ENCODE measurements at places on chromosomes 3 and 15.
A peak's percentile ranks its signal among the peaks of the same experiment; 100 is the strongest.

DNA sequence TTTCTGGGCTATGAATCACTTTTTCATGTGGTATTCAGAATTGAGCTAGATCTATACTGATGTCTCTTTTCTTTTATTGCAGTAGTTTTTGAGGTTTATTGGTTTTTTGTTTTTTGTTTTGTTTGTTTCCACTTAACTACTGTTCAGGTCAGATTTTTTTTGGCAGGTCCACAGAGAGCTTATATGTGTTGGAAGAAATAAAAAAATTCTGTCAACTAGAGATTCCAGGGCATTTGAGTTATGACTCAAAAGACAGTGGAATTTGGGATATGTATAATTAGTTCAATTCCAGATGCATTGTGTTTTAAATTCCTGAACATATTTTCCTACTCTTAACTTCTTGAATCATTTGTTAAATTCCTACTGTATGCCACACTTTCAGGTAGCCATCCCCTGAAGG is 727.2 kb downstream of the SI start:
- no peak overlapping the region for H3K4me3 ChIP-seq
- H3K27ac ChIP-seq: no peak overlapping the region
- H3K36me3 ChIP-seq: no peaks in the 10 kb centered on the region
- no peaks in the 10 kb centered on the region for H3K27me3 ChIP-seq
- no peaks in the 10 kb centered on the region for H3K4me1 ChIP-seq
- no peak for DNase-seq

DNA sequence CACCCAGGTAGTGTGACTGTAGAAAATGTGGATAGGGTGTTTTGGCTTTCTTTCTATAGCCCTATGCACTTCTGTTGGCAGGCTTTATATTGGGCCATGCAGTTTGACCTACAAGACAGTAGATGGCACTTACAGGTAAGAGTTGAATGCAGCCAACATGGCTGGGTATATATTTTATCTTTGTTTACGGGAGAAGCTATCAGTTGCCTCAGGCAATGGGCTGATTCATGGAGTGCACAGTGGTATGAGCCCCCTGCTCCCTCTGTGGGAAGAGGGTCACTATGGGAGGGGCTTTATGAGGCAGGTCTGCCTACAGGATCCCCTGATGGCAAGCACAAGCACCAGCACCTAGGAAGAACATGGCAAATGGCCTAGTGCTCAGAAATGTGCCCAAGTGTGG is 301.2 kb upstream of the CDIN1 start:
- no peak overlapping the region for H3K4me3 ChIP-seq
- H3K36me3 ChIP-seq: no peaks in the 10 kb centered on the region
- H3K4me1 ChIP-seq: no peaks in the 10 kb centered on the region
- no peak for DNase-seq
- H3K27ac ChIP-seq: no peak overlapping the region

DNA sequence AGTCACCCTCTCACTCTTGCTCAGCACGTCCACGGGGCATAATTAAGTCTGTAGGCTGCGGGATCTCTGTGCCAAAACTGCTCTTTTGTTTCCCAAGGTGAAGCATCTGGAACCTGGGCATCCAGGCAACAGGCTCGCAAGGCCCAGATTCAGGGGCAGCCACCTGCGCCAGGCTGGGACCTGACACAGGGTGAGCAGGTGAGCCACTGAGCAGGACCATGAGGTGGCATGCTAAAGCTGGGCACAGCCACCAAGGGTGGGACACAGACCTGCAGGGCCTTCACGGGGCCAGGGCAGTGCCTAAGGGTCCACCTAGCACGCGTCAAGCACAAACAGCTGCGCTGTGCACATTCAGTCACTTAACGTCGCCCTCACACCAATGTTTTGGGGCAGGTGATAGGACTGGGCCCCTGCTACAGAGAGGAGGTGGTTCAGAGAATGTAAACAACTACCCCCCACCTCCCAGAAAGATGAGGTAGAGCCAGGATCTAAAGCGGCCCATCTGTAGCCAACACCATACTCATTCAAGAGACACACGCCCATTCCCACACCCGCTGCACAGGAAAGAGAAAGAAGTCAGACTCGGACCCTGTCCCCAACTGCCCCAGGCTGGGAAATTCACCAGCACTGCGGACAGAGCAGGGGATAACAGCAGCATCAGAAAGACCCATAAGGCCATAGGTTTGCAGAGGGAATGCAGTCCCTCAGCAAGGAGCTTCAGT is 16.3 kb downstream of the XXYLT1 start:
- H3K27me3 ChIP-seq: no peaks in the 10 kb centered on the region
- H3K27ac ChIP-seq: no peak overlapping the region
- H3K4me3 ChIP-seq: no peak overlapping the region

DNA sequence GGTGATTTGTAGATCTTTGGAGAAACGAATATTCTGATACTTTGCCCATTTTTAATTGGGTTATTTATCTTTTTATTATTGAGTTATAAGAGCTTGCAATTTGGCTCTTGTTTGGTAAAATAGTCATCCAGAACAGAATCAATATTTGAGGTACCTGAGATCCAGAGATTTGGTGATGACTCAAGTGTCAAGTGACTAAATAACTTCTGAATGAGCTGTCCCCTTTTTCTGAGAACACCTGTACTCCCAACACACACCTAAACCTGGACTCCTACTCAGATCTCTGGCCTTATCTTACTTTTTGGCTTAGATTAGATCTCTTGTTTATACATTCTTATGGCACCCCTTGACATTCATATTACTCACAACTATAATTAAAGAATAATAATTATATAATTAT is 3.1 kb upstream of the TRA2B start:
- no peak for DNase-seq
- no peaks in the 10 kb centered on the region for H3K27me3 ChIP-seq
- H3K4me3 ChIP-seq: no peak overlapping the region
- H3K4me1 ChIP-seq: peaks cover 12% of the 10 kb centered on the region

GRCh38 chr3:147412917-147413685 is 3.9 kb downstream of the ZIC1 start:
- H3K4me3 ChIP-seq: peak overlapping the region; percentile 36
- peak; percentile 21 for DNase-seq
- H3K4me1 ChIP-seq: peaks cover 35% of the 10 kb centered on the region
- no peak overlapping the region for H3K27ac ChIP-seq
- peaks cover 45% of the 10 kb centered on the region for H3K27me3 ChIP-seq

DNA sequence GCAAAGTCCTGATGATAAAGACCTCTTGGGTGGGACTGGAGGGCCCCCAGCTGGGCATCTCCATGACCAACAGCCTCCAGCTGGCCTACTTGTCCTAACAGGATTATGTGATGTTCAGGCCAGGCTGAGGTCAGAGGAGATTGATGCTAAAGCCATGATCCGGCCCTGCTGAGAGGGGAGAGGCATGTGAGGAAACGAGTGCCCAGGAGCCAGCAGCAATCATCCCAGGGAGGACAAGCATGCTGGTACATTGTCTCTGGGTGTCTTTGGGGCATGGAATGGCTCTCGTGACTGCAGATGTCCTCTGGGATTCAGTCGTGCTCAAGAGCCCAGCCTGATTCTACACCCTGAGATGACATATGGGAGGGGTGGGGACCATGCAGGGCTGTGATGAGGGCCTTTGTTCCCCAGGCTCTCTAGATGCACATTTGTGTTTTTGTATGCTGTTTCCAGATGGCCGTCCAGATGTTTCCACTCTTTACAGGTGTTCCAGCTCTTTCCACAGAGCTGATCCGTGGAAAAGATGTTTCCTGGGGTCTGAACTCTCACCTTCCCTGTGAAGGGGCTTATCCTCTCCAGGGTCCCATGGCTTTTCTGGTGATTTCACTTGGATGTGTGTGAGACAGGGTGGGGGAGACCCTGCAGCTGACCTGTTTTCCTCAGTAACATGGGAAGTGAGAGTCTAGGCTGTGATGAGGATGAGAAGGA is 20.2 kb downstream of the SLC24A1 start:
- peak; percentile 31 for DNase-seq
- no peaks in the 10 kb centered on the region for H3K27me3 ChIP-seq
- H3K36me3 ChIP-seq: no peaks in the 10 kb centered on the region
- no peak overlapping the region for H3K4me3 ChIP-seq
- H3K4me1 ChIP-seq: no peaks in the 10 kb centered on the region

- no peak overlapping the region for H3K4me3 ChIP-seq
- no peak for DNase-seq
- no peak overlapping the region for H3K27ac ChIP-seq
- no peaks in the 10 kb centered on the region for H3K4me1 ChIP-seq
- no peaks in the 10 kb centered on the region for H3K27me3 ChIP-seq
Observed at GRCh38 chr3:135000465-135000864, 205.4 kb downstream of the EPHB1 start.

GRCh38 chr3:126510308-126510910 is 7.2 kb downstream of the UROC1 start:
- H3K27ac ChIP-seq: no peak overlapping the region
- no peaks in the 10 kb centered on the region for H3K27me3 ChIP-seq
- H3K4me1 ChIP-seq: no peaks in the 10 kb centered on the region
- no peak overlapping the region for H3K4me3 ChIP-seq
- no peaks in the 10 kb centered on the region for H3K36me3 ChIP-seq

- peaks cover 30% of the 10 kb centered on the region for H3K4me1 ChIP-seq
- H3K4me3 ChIP-seq: no peak overlapping the region
- no peak overlapping the region for H3K27ac ChIP-seq
Observed at GRCh38 chr15:101348015-101348414, 53.0 kb upstream of the SNRPA1 start.

DNA sequence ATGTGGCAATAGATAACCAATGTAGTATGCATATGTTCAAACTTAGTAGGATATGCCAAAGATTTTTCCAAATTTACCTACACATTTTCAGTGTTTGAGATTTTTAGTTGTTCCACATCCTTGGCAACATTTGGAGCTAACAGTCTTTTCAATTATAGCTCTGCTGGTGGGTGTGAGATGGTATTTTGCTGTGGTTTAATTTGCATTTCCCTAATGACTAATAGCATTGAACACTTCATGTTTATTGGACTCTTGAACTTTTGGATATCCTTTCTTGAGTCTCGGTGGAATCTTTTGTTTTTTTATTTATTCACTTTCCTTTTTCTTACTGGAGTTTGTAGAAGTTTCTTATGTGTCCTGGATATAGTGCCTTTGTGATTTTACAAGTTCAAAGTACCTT is 11.0 kb upstream of the ILDR1 start:
- no peak overlapping the region for H3K27ac ChIP-seq
- no peak overlapping the region for H3K4me3 ChIP-seq
- no peaks in the 10 kb centered on the region for H3K36me3 ChIP-seq
- peaks cover 3% of the 10 kb centered on the region for H3K27me3 ChIP-seq
- no peak for DNase-seq

GRCh38 chr3:72234391-72234790 is 449.4 kb upstream of the PROK2 start:
- H3K27me3 ChIP-seq: no peaks in the 10 kb centered on the region
- no peaks in the 10 kb centered on the region for H3K36me3 ChIP-seq
- H3K4me3 ChIP-seq: no peak overlapping the region
- peak; percentile 62 for DNase-seq
- H3K27ac ChIP-seq: no peak overlapping the region

DNA sequence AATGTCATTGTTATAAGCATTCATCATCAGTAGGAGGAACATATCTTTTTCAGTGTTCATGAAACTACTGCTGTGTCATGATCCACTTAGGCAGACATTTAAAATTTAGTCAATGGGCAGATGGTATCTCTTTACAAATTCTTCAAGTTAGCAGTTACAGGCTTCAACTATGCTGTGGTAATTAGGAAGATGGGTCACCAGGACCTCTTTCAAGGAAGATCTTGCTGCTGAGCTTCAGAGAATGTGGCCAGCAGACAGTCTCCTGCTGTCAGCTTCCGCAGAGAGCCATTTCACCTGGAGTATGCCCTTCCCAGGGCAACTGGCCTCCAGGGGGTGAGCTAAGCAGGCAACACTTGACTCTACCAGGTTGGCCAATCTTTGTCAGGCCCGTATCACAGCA is 19.4 kb downstream of the IFT57 start:
- DNase-seq: no peak
- H3K4me1 ChIP-seq: no peaks in the 10 kb centered on the region
- no peaks in the 10 kb centered on the region for H3K27me3 ChIP-seq
- no peak overlapping the region for H3K27ac ChIP-seq
- H3K36me3 ChIP-seq: peaks cover 9% of the 10 kb centered on the region

GRCh38 chr3:61353382-61353781 is 102.1 kb upstream of the FHIT start:
- H3K36me3 ChIP-seq: no peaks in the 10 kb centered on the region
- H3K27ac ChIP-seq: no peak overlapping the region

DNA sequence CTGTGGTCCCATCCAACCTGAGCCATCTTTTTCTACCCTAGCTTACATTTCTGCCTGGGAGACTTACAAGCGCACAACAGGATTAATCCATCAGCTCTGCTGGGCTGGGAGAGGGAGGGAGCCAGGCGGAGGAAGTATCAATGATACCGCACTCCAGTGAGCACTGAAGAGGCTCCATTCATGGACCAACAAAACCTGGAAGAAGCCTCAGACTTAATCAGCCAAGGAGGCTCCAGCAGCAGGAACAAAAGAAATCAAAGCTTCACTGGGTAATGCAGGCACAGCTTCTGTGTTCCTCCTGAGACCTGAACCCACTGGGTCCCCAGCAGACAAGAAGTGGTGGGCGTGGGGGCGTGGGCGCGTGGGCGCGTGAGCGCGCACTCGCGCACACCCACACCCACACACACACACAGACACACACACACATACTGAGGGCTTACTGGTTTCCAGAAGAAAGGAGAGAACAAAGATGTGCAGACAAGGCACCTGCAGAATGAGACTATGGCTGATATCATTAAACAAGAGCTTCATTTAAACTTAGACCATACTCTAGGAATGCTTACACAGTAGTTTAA is 87.0 kb upstream of the BOC start:
- no peaks in the 10 kb centered on the region for H3K27me3 ChIP-seq
- H3K36me3 ChIP-seq: no peaks in the 10 kb centered on the region
- no peaks in the 10 kb centered on the region for H3K4me1 ChIP-seq

DNA sequence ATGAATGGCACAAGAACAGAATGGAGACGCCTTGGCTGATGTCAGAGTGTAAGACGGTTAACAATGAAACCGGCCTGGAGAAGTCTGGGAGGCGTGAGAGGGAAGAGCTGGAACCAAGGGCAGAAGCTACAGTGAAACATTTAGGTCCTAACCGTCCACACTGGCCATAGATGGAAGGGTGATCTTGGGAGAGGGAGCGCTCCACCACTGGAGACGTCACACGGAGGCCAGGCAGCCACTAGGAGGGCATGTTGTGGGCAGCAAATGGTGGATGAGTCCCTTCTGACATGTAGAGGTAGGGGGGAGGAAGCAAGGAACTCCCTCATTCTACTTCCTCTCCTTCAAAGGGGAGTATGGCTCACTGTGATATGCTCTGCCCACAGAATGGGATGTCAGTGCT is 23.8 kb downstream of the FEM1B start:
- H3K36me3 ChIP-seq: no peaks in the 10 kb centered on the region
- DNase-seq: no peak
- H3K27me3 ChIP-seq: no peaks in the 10 kb centered on the region
- H3K4me1 ChIP-seq: peaks cover 8% of the 10 kb centered on the region
- H3K27ac ChIP-seq: no peak overlapping the region

- peak; percentile 80 for DNase-seq
- no peaks in the 10 kb centered on the region for H3K27me3 ChIP-seq
Observed at GRCh38 chr3:7309641-7310102, 448.8 kb downstream of the GRM7 start.

- no peaks in the 10 kb centered on the region for H3K27me3 ChIP-seq
- H3K27ac ChIP-seq: no peak overlapping the region
- DNase-seq: no peak
- H3K4me3 ChIP-seq: no peak overlapping the region
Observed at GRCh38 chr3:18968120-18968519, 180.2 kb upstream of the KCNH8 start.

GRCh38 chr3:112345681-112346080 is 12.7 kb downstream of the CD200 start:
- no peaks in the 10 kb centered on the region for H3K4me1 ChIP-seq
- H3K4me3 ChIP-seq: no peak overlapping the region
- H3K36me3 ChIP-seq: peaks cover 33% of the 10 kb centered on the region
- H3K27me3 ChIP-seq: no peaks in the 10 kb centered on the region
- DNase-seq: no peak
- H3K27ac ChIP-seq: no peak overlapping the region

Measured in stomach (tissue), 19 donors.